Endothelial cell of coronary artery (primary cell): ENCODE measurements at places on chromosomes 11 and 22. TPM values are rescaled to one million over a fixed set of nuclear protein-coding genes. Genes with fewer than 3 reads are reported as not detected.

Gene C11orf86
- not detected in 2 replicates for total RNA-seq

Gene C11orf91
- 0.38 and 0.54 TPM in 2 replicates for total RNA-seq

Gene ANO9
- total RNA-seq, result 0.09 TPM in 2 replicates

Gene TSSK2
- not detected in 2 replicates for total RNA-seq

Gene GAL
- total RNA-seq, result 0.28 and 2.7 TPM in 2 replicates

Gene PLEKHA7
- 0.45 and 1.0 TPM in 2 replicates for total RNA-seq

Gene TCF20
- 15.4 and 16.8 TPM in 2 replicates for total RNA-seq

Gene ARHGAP42
- 2.0 and 2.5 TPM in 2 replicates for total RNA-seq

Gene RPS6KA4
- 40.9 and 46.9 TPM in 2 replicates for total RNA-seq

Gene OR2D2
- 0.47 and 0.54 TPM in 2 replicates for total RNA-seq

Gene CHRNA10
- 0.54 and 0.66 TPM in 2 replicates for total RNA-seq

Gene SERPINH1
- total RNA-seq, result 477 and 804 TPM in 2 replicates

Gene UVRAG
- 52.2 and 62.6 TPM in 2 replicates for total RNA-seq

Gene PRR5
- 0.47 and 2.2 TPM in 2 replicates for total RNA-seq

Gene KRTAP5-9
- not detected in 2 replicates for total RNA-seq
